ENCODE measurements at places on chromosomes 6 and 20. TPM values are rescaled to one million over a fixed set of nuclear protein-coding genes. Genes with fewer than 3 reads are reported as not detected.

- H3K27me3 ChIP-seq, result peaks cover 11% of the 10 kb centered on the region
- H3K4me1 ChIP-seq, result no peaks in the 10 kb centered on the region
- no peak overlapping the region for H3K27ac ChIP-seq
- no peak overlapping the region for H3K4me3 ChIP-seq
- H3K36me3 ChIP-seq, result no peaks in the 10 kb centered on the region
Measured at GRCh38 chr6:167683028-167683862, 143.5 kb upstream of the AFDN start.

Gene GINS1
- total RNA-seq, result 33.8 TPM

Gene WTAP
- total RNA-seq, result 73.0 TPM

Gene ADGRF5
- 0.13 TPM for total RNA-seq

Gene B4GALT5
- 28.7 TPM for total RNA-seq

All from GM12878 (cell line).